ENCODE measurements at places on chromosomes 2 and 18. TPM values are rescaled to one million over a fixed set of nuclear protein-coding genes. Genes with fewer than 3 reads are reported as not detected.
A peak's percentile ranks its signal among the peaks of the same experiment; 100 is the strongest.

GRCh38 chr2:179044500-179044899 lies 5.4 kb downstream of the CCDC141 start:
- DNase-seq = no peak

GRCh38 chr2:100948942-100949811 lies 52.9 kb upstream of the RPL31 start:
- no peak for DNase-seq

DNA sequence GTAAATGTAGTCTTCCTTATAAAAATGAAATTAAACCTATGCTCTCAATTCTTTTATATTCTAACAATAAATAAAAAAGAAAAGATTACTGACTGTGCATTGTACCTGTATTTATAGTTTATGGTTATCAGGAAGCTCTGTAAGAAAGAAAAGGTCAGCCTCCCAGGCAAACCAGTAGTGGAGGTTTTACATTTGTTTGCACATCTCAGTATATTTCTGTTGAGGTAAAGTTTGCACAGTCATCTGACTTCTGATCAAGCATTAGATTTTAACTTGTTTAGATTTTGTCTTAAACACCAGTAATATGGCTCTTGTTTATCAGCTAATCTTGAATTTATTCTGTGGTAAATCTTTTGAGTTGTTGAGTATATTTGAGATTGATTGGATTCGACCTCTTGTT lies 37.1 kb downstream of the CCNT2 start:
- no peak for DNase-seq

- DNase-seq = no peak
Measured at GRCh38 chr2:42954227-42954962, 162.0 kb upstream of the HAAO start.

DNA sequence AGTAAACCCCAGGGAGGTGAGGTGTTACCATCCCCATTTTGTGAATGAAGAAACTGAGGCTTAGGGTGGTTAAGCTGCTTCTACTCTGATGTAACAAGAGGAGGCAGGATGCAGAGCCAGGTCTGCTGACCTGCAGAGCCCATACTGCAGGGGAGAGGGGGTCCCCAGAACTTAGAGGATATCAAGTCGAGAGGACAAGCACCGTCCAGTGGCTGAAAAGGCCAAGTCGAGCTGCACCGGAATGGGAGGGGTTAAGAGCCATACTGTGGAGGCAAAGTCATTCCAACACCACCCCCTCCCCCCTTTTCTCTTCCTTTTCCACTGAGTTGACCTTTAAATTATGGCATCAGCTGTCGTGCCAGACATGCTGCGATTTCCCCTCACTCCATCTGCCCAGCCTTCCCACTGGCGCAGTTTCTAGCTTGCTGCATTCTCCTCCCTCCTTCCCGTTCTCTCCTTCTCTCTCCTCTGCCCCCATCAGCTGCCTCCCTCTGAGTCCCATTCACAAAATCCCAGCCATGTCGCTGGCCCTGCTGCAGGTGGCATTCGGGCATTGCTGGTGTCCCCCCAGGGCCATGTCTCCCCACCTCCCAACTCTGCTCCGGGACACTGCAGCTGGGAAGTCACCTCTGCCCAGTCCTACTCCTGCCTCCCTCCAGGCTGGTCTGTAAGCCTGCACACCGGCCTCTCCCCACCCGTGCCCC lies 346.9 kb downstream of the DYSF start:
- DNase-seq = no peak

DNA sequence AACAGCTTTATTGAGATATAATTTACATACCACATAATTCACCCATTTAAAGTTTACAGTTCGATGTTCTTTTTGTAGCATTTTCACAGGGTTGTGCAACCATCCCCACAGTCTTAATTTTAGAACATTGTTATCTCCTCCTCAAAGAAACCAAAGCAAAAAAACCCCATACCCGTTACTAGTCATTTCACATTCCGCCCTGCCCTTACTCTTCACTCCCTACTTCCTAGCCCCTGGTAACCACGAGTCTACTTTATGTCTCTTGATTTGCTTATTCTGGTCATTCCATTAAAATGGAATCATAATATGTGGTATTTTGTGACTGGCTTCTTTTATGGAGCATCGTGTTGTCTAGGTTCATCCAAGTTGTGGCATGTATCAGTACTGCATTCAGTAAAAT lies 137.7 kb downstream of the TANC1 start:
- DNase-seq = no peak

DNA sequence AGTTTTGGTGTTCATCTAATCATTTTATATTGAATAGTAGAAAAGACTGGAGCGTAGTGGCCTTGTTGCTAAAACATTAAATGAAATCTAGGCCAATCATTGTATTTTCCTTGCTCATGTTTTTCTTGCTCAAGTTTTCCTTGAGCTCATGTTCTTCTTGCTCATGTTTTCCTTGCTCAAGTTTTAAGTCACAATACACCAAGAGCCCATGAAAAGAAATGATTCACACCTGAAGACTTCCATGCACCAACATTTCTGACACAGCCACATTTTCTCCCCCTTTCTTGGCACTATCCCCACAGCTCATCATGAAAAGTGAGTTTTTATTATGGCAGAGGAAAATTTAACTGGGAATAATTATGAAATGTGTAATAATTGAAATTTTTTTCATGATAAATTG lies 92.0 kb downstream of the LRP1B start:
- no peak for DNase-seq

DNA sequence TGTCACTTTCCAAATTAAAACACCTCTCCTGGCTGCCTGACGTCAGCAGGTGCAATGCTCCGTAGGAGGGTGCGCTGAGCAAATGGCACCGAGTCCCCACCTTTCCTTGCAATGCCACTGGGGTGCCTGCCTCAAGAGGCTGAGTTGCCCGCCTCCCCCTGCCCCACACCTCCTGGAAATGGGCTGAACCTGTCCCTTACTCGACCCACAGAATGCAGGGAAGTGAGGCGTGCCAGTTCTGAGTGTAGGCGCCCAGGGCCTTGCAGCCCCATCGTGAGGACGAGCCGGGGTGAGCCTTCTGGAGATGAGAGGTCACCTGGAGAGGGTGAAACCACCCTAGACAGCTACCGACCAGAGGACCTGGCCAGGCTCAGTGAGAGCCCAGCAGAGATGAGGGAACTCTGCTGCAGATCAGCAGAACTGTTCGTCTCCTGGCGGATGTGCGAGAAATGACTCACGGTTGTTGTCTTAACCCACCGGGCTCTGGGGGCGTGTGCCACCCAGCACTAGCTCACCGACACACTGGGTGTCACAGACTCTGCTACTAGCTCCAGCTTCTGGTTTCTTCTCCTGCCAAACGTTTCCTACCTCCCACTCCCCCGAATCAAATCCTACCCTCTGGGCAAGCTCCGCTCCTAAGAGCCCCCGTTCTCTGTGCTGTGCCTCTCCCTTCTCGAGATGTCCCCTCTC lies 168.7 kb upstream of the HDAC4 start:
- DNase-seq = no peak

GRCh38 chr2:191152482-191153240 lies 1.9 kb upstream of the STAT4 start:
- DNase-seq = no peak

- DNase-seq = peak; percentile 20
Measured at GRCh38 chr2:199366406-199366805, 91.3 kb downstream of the SATB2 start.

GRCh38 chr2:159515441-159515840 lies 100.9 kb downstream of the BAZ2B start:
- no peak for DNase-seq

- DNase-seq = peak; percentile 83
Measured at GRCh38 chr2:46471-47345, at the start of gene FAM110C. Gene FAM110C (minus strand): TSS chr2:46505. CDS start chr2:46385, 120 bp downstream.

- DNase-seq = no peak
Measured at GRCh38 chr2:118913131-118913802, 28.7 kb upstream of the MARCO start.

DNA sequence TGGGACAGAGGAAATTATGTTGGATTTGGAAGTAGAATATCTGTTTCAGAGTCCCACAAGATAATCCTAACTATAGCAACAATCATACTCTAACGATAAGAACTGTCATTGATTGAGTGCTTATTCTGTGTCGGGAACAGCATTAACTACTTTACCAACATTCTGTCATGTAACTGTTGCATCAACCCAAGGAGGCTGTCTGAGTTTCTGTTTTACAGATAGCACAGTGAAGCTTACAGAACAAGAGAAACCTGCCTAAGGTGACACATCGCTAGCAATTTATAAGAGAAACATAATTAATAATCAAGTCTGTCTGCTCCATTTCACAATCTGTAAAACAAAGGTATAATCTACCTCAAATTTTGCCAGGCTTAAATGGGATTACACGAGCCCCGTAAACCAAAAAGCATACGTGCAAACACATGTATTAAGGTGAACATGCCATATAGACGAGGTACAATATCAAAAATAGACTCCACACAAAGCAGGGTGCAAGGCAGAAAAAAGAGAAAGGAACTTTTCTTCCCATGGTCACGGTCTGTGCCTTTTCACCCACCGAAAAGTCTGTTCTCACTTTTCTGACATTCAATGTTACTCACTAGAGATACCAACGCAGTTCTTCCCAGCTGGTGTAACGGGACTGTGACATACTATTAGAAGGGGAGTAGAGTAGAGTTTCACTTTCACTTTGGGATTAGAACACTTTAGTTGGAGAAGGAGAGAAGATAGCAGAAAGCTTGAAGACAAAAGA lies 37.2 kb upstream of the SLC8A1 start:
- no peak for DNase-seq

DNA sequence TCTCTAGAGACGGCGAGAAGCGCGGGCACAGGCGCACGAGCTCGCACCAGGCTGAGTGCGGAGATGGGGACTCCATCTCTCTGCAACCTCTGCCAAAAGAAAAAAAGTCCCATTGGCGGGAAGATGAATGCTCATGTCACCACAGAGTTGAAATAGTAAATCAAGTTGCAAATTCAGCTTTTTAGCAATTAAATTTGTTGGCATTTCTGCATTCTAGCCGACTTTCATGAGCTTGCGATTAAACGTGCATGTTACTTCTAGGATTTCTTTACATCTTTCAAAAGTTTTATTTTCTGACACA lies 588 bp downstream of the CHAC2 start:
- DNase-seq = no peak

DNA sequence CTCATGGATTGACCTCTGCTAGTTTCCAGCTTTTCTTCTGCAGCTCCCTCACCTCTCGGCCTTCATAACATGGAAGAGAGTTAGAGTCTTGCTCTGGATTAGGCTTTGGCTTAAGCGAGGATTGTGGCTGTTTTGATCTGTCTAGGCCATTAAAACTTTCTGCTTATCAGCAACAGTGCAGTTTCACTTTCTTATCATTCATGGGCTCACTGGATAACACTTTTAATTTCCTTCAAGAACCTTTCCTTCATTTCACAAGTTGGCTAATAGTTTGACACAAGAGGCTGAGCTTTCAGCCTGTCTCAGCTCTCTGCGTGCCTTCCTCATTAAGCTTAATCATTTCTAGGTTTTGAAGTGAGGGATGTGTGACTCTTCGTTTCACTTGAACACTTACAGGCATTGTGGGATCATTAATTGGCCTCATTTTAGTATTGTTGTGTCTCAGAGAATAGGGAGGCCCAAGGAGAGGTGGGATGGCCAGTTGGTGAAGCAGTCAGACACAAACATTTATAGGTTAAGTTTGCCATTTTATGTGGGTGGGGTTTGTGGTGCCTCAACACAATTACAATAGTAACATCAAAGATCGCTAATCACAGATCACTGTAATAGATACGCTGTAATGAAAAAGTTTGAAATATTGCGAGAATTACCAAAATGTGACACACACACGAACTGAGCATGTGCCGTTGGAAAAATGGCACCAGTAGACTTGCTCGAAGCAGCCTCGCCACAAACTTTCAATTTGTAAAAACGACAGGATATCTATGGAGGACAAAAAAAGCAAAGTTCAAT lies 129.3 kb downstream of the ZNF236 start:
- peak; percentile 59 for DNase-seq

- no peak for DNase-seq
Measured at GRCh38 chr2:201432038-201432620, 19.1 kb downstream of the TRAK2 start.

- no peak for DNase-seq
Measured at GRCh38 chr2:118325321-118325955, 237.2 kb downstream of the INSIG2 start.

DNA sequence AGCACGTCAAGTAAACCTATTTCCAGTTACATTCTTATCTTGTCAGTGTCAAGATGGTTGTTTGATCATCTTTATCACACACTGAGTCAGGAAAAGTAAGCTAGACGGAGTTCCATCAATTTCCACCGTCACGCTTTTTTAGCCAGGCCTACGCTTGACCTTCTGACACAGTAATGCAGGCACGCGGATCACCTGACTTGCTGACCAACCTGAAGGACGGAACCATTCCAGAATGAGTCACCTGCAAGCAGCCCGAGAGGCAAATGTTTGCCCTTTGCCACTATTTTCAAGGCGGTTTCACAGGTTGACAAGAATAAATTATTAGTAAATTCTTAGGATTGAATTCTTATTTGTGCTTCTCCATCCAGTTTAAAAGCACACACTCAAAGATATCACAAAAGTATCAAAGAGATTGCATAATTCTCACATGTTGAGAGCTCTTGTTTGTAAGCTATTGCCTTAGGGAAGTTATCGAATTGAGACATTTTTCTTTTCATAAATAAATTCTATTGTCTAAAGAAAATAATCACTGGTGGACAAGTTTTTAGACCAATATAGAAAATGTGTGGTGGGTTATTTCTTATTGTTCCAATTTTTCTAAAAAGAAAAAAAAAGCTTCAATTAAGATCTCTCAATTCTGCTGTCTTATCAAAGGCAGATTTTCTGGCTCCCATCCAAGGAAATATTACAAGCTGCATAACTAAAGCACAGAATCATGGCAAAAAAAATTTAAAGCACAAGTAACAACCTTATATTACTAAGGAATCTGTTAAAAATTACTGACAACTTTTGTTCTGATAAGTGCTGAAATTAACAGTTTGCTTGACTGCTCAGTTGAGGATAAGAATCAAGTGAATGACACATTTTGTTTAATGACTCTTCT lies 31.9 kb downstream of the UXS1 start:
- DNase-seq = peak; percentile 96

GRCh38 chr2:168496906-168497305 lies 40.8 kb downstream of the CERS6 start:
- no peak for DNase-seq

DNA sequence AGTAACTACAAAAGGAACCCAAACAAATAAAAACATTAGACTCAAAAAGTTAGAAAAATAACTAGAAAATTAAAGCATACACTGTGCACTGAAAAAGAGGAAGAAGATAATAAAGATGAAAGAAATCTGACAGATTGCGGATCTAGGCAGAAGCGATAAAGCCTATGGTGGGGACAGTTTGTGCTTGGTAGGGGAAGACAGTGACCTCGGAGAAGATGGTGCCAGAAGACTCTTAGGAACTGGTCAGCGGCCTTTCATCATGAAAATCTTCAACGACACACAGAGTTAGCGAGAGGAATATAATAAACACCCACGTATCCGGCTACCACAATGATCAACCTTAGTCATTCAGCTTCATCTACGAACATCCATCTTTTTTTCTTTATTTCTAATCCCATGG lies 180.5 kb downstream of the HDAC4 start:
- no peak for DNase-seq

- DNase-seq = no peak
Measured at GRCh38 chr18:58195278-58195765, 151.3 kb downstream of the NEDD4L start.

INSIG2 gene
- 9.1 TPM for total RNA-seq

GRHL1 gene
- total RNA-seq = 6.8 TPM

CDK5R2 gene
- not detected for total RNA-seq

ABCB11 gene
- total RNA-seq = not detected

ACTR1B gene
- 50.6 TPM for total RNA-seq

MALL gene
- 35.7 TPM for total RNA-seq

COBLL1 gene
- total RNA-seq = 28.8 TPM

AOX1 gene
- total RNA-seq = 16.8 TPM

MATN3 gene
- 9.7 TPM for total RNA-seq

CLEC4F gene
- total RNA-seq = not detected

CCDC141 gene
- total RNA-seq = not detected

ATP6V1B1 gene
- total RNA-seq = 0.81 TPM

DHRS9 gene
- 0.14 TPM for total RNA-seq

CREG2 gene
- not detected for total RNA-seq
